Stimulated activated CD4-positive, alpha-beta T cell treated with anti-CD3 and anti-CD28 coated beads, Interleukin-15, amount 100 ng/mL, for 1 hour (primary cell): ENCODE measurements at places on chromosomes 1 and 21.

- no peak for DNase-seq
These were observed 803 bp downstream of the COP1 start for GRCh38 chr1:176206006-176206960.

DNA sequence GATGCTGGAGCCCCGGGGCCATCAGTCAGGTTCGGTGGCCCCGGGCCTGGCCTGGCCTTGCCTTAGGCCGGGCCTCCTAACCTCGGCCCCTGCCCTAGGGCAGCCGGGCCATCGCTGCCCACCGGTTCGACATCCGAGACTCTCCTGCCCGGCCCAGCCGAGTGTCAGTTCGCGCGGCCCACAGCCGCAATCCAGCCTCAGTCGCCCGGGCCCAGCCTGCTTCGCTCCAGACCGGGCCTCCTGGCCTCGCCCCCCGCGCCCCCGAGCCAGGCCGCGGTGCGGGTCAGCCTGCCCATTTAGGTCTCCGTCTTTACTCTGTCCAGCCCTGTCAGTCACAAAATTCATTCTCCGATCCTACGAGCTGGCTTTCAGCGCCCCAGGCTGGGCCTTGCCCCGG, 777 bp downstream of the LRRC41 start:
- DNase-seq = no peak

DNA sequence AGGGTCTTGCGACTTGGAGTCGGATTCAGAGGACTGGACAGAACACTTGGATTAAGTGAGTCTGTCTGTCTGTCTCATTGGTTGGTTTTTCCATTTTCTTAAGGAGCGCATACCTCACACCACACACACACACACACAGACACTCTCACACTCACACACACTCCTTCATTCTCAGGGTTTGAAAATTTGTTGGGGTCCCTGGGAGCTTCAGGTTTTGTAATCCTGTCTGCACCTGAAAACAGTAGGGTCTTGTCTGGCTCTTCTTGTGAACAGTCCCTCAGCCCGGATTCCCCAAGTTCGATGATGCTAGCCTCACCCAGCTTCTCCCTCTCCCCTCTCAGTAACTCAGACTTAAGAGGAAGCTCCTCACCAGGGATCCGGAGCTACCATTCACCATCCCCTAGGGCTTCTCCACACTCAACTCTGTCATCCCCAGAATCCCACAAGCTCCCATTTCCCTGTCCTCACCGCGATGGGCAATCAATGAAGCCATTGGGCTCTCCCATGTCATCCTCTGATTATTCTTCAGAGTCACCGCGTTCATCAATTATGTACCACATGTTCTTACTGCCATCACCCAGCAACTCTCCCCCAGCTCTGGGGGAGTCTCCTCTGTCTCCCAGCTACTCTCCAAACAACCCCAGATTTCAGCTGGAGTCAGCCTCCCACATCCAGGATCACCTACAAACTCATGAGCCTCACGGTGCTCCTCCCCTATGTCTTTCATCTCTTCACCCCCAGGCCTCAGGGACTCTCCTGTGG, 1530.9 kb upstream of the TPTE start:
- no peak for DNase-seq

DNA sequence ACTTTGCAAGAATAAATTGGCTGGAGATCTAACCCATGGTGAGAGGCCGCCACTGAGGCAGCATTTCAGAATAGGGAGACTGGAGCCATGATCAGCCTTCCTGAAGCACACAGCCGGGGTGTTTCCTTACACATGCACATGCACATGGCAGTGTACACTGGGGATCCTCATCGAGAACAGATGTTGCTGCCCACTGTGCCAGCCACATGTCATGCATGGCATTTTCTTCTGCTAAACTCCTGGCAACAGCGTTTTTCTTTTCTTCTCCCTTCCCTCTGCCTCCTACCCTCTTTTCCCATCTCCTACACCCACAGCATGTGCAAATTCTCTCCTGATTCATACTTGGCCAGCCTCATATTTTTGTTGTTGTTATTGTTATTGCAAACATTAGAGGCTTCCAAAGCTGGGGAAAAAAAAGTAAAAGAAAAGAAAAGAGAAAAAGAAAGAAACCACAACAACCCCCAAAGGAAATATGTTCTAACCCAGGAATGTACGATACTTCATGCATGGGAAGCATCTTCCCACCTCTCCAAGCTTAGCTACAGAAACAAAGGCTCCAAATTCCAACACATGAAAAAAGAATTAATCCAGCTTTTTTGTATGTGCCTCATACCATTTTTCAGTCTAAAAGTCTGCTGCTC, 344.0 kb downstream of the ASTN1 start:
- no peak for DNase-seq

DNA sequence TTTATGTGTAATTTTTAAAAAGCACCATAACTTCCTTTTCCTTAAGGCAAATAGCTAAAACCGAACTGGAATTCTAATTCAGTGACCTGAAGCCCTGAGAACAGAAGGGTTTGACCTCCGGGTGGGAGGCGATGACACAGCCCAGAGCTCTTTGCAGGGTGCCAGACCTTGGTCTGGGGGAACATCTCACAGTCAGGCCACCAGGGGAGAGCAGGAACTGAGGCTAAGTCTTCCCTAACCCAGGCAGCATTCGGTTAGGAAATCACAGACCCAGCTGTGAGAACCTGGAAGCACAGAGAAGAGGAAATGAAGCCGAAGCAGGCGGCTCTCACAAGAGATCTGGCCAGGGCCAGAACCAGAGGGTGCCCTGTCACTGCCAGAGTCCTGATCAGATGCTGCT, 444.8 kb downstream of the TTLL7 start:
- no peak for DNase-seq
